SK-N-MC (cell line): ENCODE measurements at places on chromosomes 2 and 18.

DNA sequence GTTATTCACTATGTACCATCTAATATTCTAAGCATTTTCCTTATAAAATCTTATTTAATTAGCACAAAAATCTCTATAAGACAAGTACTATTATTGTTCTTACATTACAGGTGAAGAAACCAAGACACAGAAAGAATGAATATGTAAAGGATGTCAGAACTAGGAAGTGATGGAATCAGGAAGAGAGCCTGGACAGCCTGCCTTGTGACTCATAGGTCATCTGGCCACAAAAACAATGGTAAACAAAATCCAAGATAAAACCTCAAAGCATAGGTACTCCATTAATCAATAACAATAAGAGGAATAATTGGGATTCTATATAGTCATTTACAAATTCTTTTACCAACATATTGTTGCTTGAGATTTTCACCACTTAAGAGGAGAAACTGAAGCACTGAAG, 505.4 kb upstream of the PIK3C3 start:
- DNase-seq, result no peak

- no peak for DNase-seq
These were observed 234.4 kb downstream of the LPIN1 start for GRCh38 chr2:11980809-11981208.

DNA sequence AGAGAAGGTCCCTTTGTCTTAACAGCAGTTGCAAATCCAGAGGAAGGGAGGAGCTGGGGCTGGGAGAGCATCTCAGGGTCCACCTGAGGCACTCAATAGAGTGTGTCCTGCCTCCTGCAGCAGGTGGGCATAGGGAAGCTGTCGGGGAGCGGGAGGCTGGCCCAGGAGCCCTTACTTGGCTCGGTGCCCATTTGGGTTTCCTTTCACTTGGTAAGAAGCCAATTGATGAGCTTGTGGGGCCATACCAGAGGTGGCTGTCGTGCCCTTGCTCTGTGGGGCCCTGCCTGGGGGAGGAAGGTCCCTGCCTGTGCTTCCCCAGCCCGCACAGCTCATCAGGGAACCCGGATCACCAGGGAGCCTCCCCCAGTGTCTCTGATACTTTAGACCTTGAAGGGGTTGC, 229.7 kb downstream of the DYSF start:
- no peak for DNase-seq

- no peak for DNase-seq
These were observed 73.7 kb downstream of the DGKD start for GRCh38 chr2:233428008-233428407.

GRCh38 chr2:237691029-237691907, 63.9 kb downstream of the LRRFIP1 start:
- no peak for DNase-seq

DNA sequence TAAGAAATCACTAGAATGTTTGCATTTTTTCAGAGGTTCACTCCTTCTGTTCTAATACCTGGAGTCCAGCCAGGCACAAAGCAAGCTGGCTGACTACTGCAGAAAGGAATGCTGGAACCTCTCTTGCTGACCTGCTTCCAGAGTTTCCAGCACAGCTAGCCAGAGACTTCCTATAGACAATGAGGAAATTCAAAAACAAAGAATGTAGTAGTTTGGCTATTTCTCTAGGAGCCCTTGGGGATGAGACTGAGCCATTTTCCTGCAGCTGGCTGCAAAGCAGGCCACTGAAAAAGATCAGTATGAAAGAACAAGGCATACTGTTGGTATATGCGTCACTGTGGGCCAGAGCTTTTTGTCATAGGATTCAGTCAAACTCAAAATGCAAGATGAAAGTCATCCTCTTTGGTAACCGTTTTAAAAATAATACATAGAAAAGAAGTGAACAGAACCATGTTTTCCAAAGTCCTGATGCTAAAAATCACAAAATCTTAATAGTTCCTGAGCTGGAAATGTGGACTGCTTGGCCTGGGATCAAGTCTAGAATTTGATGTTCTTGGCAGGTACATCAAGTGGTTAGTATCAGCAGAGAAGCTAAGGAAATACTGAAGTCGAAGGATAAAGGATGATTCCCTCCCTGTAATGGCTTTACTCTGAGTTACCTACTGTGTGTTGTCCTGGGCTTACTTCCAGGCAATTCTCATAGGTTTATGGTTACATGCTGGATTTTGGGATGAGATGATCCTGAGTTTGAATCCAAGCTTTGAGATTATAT, 9.0 kb upstream of the DSEL start:
- no peak for DNase-seq

DNA sequence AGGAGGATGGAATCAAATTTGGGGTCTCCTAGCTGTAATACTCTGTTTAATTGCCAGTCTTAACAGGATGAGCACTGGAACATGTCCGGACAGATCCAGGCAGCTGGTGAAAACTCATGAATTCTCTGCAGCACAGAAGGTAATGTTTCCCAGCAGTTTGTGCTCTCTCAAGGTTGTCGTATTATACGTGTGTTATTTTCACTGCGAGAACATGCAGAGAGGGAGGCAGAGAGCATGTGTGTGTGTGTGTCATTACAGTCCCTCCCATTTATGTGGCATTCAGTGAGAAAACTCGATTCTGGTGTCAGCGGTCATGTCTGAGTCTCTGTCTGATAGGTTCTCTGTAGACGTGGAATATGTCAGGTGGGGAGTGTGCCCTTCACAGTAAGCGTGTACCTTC, 150.2 kb upstream of the POU3F3 start:
- DNase-seq, result no peak

- no peak for DNase-seq
These were observed 290.4 kb upstream of the RBMS1 start for GRCh38 chr2:160784034-160784433.

DNA sequence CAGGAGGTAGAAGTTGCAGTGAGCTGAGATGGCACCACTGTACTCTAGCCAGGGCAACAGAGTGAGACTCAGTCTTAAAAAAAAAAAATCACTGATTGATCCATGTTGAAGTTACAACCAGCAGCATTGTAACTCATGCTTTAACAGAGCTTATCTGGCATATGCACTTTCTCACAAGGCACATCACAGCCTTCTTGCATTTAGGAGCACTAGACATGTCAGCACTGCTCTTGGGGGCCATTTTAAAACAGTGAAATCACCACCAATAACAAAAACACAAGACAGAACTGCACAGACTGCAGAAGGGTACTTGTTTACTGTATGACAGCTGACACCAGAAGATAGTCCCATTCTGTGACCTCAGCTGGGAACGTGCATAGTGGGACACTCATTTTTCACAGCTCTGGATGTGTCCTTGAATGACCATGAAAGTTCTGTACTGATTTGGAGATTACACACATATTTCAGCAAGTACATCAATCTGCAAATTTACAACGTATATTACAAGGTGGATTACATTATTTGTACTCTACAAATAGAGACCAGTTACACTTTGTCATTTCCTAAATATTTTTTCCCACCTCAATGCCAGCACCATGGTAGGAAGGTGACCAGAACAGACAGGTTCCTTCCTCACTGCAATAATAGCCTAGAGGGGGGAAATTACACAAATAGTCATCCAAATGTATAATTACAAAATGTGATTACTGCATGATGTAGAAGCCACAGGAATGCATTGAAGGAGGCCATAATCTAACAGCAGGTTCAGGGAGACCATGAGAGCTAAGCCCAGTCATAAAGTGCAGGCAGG, 35.1 kb downstream of the CCBE1 start:
- no peak for DNase-seq

- DNase-seq, result no peak
These were observed 202.8 kb downstream of the WDR7 start for GRCh38 chr18:56853961-56854360.

GRCh38 chr2:121355488-121355887, 70.5 kb upstream of the TFCP2L1 start:
- DNase-seq, result no peak

- no peak for DNase-seq
These were observed 78.2 kb upstream of the MGAT4A start for GRCh38 chr2:98809116-98809515.

- no peak for DNase-seq
These were observed 73.6 kb upstream of the RGPD5 start for GRCh38 chr2:109720380-109721106.

DNA sequence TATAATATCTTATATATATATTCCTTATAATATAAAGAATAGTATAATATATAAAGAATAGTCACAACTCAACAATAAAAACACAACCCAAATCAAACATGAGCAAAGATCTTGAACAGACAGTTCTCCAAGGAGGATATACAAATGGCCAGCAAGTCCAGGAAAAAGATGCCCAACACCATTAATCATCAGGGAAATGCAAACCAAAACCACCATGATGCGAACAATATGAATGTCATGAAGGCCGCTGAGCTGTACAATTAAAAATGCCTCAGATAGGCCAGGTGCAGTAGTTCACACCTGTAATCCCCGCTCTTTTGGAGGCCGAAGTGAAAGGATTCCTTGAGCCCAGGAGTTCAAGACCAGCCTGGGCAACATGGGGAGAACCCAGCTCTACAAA, 58.9 kb downstream of the SLC35F5 start:
- no peak for DNase-seq

GRCh38 chr18:21604671-21605070, 4.2 kb upstream of the ESCO1 start:
- no peak for DNase-seq

DNA sequence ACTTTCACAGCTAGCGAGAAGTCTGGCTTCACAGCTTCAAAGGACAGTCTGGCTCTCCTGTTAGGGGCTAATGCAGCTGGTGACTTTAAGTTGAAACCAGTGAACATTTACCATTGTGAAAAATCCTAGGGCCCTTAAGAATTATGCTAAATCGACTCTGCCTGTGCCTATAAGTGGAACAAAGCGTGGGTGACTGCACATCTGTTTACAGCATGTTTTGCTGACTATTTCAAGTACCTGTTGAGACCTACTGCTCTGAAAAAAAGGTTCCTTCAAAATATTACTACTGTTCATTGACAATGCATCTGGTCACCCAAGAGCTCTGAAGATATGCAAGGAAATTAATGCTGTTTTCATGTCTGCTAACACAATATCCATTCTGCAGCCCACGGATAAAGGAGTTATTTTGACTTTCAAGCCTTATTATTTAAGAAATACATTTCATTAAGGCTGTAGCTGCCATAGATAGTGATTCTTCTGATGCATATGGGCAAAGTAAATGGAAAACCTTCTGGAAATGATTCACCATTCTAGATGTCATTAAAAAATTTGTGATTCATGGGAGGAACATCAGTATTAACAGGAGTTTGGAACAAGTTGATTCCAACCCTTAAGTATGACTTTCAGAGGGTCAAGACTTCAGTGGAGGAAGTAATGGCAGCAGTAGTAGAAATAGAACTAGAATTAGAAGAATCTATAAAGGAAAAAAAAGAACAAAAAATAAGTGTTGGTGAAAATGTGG, 48.9 kb downstream of the POLR1A start:
- no peak for DNase-seq

DNA sequence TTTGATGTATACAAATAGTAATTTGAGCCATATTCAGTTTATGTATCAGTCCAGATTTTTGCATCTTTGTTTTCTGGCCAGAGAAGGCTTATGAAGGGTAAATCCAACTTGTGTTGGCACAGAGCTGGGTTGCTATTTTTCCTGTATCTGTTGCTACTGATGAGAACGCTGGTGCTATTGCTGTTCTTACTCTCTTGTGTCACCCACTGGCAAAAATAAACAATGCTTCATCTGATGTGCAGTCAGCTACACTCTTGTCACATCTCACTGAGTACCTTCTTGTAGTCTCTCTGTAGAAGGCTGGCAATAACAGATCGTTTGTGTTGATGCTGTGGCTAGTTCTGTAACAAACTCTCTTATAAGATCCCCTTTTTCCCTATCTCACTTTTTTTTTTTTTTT, 323.4 kb downstream of the CDH19 start:
- no peak for DNase-seq

DNA sequence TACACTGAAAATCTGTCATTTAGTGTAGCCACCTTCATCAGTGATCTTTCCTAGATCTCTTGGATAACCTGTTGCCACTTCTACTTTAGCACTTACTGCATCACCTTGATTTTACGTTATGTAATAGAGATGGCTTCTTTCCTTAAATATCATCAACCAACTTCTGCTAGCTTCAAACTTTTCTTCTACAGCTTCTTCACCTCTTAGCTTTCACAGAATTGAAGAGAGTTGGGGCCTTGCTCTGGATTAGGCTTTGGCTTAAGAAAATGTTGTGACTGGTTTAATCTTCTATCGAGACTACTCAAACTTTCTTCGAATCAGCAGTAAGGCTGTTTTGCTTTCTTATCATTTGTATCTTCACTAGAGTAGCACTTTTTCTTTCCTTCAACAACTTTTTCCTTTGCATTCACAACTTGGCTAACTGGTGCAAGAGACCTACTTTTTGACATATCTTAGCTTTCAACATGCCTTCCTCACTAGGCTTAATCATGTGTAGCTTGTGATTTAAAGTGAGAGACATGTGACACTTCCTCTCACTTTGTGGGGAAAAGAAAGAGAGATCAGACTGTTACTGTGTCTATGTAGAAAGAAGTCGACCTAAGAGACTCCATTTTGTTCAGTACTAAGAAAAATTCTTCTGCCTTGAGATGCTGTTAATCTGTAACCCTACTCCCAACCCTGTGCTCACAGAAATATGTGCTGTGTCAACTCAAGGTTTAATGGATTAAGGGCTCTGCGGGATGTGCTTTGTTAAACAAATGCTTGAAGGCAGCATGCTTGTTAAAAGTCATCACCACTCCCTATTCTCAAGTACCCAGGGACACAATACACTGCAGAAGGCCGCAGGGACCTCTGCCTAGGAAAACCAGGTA, 99.6 kb downstream of the ATL2 start:
- no peak for DNase-seq

DNA sequence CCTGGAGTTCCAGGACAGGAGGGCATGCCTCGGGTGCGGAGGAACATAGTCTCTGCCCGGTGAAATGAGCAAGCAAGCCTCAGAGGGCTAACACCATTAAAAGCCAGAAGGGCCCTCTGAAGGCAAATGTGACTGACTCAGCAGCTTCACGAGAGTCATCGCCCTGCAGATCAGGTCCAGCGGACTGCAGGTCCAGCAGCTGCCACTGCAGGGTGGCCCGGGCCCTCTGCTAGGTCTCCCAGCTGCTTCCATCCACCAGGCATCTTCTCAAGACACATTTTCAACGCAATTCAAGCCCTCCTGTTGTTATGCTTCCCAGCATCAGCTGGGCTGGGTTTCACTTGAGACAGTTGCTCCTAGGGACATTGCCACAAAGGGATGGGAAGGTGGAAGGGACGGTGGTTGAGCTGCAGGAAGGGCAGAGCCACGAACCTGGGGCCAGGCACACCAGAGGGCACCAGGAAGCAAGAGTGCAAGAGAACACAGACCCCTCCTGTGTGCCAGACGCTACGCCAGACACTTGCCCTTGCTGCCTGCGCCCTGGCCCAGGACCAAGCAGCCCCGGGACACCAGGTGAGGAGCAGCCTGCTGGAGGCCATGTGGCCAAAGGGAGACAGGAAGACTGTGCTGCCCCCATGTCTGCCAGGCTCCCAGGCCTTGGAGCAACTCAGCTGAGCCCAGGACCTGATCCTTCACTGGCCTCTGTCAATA, 173.0 kb downstream of the HDAC4 start:
- DNase-seq, result no peak
